ENCODE measurements at places on chromosomes 5 and 9.
A peak's percentile ranks its signal among the peaks of the same experiment; 100 is the strongest.

DNA sequence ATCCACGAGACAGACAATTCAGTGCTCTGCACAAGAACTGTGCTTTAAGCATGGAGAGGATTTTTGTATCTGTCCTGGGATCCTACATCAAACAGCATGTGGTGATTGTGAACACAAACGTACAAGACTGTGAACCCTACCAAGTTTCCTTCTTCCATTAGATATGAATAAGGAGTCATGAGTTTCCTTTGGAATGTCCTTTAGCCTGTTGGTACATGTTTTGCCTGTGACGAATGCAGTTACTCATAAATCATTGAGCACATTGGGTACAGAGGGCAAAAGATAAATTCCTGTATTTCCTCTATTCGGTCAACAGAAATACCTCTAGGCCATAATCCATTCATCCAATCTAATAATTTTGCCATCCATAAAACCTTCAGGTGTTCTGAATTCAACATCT, 61.5 kb downstream of the FXN start:
- no peak for DNase-seq

GRCh38 chr9:35617548-35617947, 665 bp downstream of the CD72 start:
- DNase-seq: no peak

DNA sequence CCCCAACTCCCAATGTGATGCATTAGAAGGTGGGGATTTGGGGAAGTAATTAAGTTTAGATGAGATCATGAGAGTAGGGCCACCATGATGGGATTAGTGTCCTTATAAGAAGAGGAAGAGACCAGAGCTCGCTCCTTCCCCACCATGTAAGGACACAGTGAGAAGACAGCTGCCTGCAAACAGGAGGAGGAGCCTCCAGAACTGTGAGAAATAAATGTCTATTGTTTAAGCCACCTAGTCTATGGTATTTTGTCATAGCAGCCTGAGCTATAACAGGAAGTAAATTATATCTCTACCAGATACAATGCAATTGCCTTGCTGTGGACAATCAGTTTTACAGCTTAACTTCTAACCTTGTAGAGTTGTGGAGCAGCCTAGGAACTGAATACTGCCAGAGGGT, 58.0 kb downstream of the ANKRD33B start:
- no peak for DNase-seq

GRCh38 chr5:93620487-93621326, 37.7 kb downstream of the NR2F1 start:
- DNase-seq: peak; percentile 69

DNA sequence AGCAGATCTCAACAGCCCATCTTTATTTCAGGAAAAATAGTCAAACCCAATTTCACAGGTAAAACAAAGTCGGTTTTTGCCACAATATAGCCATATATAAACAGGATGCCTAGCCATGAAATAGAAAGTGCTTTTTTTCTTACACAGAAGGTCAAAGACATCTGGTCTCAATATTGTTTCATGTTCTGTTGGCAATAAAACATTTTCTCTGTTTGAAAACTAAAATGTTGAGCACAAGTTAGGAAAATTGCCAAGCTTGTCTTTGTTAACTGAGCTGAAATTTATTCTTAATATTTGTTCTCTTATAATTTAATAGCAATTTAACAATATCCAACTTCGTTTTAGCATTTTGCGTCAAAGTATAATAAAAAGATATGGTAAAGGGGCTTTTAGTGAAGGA, 673.4 kb downstream of the DTWD2 start:
- DNase-seq: peak; percentile 16

DNA sequence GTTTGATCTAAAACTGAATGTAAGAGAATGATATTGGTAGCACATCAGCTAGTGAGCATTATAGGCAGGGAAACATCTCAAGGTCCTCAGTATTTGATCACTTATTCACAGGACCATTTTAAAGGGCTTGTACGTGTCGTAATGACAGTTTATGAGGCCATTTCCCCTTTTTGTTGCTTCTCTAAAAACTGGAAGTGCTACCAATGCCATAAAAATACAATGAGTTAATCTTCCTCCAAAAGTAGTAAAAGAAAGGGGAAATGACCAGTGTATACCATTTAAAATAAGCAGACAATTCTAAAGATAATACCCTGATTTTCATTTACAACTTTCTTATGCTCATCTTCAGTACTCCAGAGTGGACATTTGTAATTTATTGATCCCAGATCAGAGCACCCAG, 285.8 kb upstream of the PCSK5 start:
- DNase-seq: no peak

- no peak for DNase-seq
Measured at GRCh38 chr9:15249042-15249818, 57.8 kb downstream of the TTC39B start.

DNA sequence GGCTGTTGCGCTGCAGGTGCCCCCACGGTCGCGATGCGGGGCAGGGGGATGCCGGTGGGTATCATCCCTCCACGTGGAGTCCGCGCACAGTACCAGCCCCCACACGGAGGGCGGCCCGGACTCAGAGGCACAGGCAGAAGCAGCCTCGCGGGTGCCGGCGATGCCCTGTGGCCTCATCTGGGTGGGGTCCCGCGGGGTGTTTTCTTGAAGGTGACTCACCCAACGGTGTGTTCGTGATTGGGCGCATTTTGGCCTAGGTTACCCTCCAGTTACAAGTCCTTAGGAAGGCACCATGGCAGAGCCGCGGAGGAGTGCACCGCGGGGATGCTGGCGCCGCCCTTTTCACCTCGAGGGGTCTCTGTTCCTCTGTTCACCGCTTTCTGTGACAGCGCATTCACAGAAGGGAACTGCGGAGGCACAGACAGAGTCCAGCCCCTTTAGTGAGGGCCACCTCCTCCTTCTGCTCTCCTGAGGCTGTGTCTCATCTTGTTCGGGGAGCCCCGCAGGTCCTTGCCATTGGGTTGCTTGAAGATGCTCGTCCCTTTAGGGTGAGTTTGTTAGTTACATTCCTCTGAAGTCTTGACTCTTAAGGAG, 21.6 kb upstream of the EXOC3 start:
- no peak for DNase-seq

DNA sequence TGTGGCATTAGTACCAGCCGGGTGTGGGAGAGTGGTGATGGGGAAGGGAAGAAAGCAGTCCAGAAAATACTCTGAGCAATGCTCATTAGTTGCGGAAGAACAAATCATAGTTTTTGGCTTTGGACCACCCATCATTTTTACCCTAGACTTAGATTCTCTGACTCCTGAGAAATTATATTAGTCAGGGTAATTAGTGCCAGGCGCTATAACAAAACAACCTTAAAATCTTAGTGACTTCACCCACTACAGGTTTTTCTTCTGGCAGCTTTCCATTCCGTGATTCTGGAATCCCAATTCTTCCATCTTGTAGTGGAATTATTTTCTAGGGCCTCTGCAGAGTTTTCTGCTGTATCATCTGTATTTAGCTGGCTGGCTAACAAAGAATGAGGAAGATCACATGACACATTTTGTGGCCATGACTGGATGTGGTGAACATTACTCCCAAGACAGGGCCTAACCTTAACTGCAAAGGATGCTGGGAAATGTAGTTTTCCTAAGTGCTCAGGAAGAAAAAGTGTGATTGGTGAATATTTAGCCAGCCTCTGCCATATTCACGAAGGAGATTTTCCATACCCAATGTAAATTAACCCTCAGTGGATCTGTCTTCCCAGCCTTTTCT, 373.0 kb upstream of the MEF2C start:
- no peak for DNase-seq

DNA sequence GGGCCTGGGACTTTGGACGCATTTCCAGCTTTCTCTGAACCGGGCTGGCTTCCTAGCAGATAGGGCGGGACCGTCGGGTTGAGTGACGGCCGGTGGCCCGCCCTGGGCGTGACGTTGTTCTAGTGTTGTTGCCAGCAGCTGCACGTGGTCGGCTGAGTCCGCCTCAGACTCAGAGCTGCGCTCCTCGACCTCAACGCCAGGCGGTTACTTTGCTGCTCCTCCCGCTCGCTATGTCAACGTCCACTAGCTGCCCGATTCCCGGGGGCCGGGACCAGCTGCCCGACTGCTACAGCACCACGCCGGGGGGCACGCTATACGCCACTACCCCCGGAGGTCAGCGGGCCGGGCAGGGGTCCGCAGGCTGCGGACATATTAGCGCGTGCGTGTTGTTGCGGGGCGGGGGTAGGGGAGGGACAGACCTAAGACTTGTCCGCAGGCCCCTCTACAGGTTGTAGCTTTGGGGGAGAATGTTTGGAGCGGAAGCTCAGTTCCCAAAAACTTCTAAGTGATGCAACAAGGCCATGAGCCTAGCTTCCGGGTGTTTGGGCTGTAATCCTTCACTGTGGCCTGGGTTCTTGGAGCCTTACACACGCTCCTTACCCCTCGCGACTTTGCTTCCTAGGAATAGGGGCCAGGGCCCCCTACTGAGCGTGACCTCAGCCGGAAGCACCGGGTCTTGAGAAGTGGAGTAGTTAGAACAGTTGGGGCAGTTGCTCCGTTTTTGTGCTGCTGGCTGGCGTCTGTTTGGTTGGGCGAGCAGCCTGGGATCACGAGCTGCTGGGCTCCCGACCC, at the start of gene EIF4EBP3:
TSS of gene EIF4EBP3 (plus strand) at position 155 of the 792 bp plus-strand sequence. CDS start at position 231, 76 bp downstream.
- no peak for DNase-seq

- no peak for DNase-seq
Measured at GRCh38 chr9:115946530-115946929, 207.1 kb upstream of the PAPPA start.

- no peak for DNase-seq
Measured at GRCh38 chr5:135386096-135386495, 12.9 kb downstream of the MACROH2A1 start.

GRCh38 chr5:61704289-61704688, 372.2 kb downstream of the ZSWIM6 start:
- no peak for DNase-seq

DNA sequence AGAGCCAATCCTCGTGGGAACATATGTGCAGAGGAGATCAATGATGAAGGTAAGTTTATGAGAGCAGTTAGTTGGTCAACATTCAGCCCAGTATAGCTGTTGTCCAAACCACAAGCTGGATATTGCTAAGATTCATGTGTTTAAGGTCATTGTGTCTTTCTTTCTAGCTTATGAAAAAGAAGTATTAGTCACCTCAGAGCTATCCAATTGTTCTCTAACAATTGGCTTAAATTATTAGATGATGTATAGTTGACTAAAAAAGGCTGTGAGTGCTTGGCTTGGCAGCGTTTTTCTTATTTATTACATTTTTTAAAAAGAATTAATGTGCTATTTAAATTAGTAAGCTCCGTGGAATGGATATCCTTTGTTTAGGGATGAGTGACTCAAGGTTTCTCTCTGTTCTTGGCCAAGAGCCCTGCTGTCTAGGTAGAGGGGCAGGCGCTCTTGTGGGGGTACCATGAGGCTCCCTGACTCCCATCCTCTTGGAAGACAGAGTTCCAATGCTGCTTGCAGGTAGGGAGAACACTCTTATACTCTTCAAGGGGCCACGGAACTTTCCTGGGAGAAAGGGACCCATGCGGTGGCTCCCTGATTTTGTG, 487.4 kb downstream of the IRX1 start:
- no peak for DNase-seq

DNA sequence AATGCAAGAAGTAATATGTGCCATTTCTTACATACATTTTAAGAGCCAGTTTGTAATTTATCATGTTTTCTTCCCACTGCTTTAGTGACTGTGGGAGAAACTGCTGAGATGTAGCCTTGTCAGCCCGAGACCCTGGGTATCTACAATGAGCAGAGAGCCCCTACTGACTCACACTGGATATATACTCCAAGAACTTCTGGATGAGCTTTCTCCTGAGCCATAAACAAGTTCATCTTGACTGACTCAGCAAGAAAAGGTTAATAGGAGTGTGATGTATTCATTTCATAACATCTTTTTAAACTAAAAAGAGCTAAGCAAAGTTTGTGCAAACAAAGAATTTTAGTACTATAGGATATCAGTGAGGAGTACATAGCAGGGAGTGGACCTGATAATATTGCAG, 182.5 kb downstream of the EDIL3 start:
- DNase-seq: no peak

- DNase-seq: no peak
Measured at GRCh38 chr9:84677080-84677479, 7.6 kb downstream of the NTRK2 start.

DNA sequence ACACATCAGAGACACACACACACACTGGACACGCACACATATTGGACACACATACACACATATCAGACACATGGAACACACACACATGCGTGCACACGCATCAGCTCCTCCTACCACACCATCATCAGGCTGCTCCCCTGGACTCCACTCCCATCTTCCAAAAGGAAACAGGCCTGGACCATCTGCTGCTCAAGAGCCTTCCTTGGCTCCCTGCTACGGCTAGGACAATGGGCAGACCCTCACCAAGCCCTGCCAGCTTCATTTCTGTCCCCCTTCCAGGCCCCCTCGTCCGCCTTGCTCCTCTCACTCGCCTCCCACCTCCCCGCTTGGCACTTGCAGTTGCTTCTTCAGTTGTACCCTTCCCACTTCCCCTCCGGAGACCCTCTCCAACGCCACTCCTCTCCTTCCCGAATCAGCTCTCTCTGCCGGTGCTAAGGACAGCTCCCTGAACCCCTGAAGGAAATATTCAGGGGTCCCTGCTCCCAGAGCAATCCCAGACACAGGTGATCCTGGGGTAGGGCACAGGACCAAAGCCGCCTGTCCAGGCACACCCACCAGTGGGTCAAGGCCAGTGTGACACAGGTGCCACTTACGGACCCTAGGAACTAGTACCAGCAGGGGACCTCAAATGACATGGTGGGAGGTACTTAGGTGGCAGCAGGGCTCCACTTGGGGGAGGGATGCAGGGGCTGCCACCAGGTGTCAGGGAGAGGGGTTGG, 12.1 kb upstream of the LAMC3 start:
- DNase-seq: no peak

GRCh38 chr9:112140936-112141335, 34.2 kb downstream of the SUSD1 start:
- DNase-seq: no peak

DNA sequence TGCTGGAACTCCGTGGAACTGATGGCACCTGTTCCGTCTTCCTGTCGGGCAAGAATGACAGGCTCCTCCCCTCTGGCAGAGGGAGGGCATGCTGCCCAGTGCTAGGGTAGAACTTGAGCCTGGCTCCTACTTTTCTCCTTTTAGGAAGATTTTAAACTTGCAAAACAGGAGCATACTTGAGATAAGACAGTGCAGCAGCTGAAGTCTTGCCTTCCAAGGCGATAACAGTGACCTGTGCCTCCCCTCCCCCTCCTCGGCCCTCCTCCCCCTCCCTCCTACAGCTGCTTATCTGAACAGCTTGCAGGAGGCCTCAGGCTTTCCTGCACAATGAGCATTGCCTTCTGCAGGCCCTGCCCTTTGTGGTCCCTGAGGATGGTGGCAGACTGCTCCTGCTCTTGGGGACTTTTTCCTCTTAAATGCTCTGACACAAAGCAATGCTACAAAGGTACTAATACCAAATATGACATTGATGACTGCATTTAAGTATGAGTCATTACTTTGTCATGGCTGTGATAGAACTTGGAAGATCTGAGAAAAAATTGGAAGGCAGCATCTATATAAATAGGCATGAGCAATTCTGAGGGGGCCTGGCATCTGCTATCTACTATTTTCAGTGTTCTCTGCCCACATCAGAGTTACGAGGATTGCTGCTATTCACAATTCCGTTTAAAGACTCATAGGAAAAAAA, 2.0 kb downstream of the GADD45G start:
- peak; percentile 33 for DNase-seq

Measured in NCI-H446 treated with DMSO at 0.1 percent for 48 hours (cell line).